Mammary epithelial cell (primary cell): ENCODE measurements at places on chromosomes 2 and 18.

- peak; percentile 64 for DNase-seq
Measured at GRCh38 chr2:9178110-9178903, 28.3 kb upstream of the ASAP2 start.

DNA sequence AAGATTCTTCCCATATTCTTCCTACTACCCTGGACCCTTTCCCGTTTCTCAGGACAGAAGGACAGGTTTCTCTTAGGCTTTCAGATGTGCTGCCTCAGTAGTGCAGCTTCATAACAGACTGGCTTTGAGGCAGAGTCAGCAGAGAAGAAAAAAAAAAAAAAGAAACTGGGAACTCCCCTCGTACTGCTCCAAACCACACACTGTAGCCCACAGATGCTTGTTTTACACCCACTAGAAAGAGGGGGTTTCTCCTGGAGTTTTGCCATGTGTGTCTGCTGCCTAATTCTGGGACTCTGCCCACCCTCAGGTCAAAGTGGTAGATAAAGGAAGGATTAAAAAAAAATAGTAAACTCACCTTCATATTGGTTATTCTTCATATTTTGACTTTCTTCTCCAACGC lies 95.9 kb downstream of the NCOA1 start:
- DNase-seq: no peak

DNA sequence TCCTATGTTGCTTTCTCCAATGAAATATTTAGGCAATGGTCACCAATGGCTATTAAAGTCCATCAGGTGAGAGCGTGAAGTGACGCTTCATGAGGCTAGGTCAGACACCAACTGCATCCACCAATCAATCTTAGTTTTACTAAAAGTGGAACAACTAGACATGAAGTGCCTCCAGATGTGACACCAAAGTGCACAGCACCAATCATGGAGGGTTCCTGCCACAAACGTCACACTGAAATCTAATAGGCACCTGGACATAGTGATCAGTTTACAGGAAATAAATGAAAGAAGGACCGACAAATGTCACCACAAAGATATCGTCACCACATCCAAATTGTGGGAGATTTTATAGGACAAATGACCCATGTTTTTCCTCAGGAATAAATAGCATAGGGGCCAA lies 70.5 kb downstream of the PSMG2 start:
- DNase-seq: no peak

GRCh38 chr18:23085066-23085465 lies 50.2 kb upstream of the CABLES1 start:
- no peak for DNase-seq

GRCh38 chr18:68262690-68263294 lies 452.1 kb downstream of the TMX3 start:
- DNase-seq: peak; percentile 83
